ENCODE measurements at places on chromosomes 2 and 18.

DNA sequence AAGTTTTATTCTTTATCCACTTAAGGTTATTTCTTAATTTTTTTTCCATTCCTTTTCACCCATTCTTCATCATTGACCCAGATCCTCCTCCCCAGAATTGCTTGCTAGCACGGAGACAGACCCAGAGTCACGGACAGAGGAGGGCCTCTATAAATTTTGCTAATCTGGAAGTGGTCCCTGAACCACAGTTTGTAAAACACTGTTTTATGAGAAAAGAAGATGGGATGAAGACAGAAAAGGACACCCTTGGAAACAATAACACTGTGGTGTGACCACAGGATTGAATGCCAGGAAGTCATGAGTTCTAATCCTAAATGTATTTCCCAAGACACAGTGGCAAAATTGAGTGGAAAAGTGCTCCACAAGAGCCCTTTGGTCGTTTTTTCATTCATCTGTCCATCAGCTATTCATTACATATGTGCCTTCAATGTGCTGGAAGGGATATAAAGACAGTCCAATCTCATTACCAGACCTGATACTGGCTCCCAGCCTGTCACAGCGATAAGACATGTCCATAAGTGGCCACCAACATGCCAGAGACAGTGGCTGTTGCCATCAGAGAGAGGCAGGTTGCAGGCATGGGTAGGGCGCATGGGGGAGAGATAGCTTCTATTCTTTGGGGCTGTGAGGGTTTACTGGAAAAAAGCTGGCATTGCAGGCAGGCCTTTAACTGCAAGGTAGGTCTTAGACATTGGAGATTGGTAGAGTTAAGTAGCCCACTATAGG lies 175.2 kb upstream of the ALPP start:
- DNase-seq = no peak

DNA sequence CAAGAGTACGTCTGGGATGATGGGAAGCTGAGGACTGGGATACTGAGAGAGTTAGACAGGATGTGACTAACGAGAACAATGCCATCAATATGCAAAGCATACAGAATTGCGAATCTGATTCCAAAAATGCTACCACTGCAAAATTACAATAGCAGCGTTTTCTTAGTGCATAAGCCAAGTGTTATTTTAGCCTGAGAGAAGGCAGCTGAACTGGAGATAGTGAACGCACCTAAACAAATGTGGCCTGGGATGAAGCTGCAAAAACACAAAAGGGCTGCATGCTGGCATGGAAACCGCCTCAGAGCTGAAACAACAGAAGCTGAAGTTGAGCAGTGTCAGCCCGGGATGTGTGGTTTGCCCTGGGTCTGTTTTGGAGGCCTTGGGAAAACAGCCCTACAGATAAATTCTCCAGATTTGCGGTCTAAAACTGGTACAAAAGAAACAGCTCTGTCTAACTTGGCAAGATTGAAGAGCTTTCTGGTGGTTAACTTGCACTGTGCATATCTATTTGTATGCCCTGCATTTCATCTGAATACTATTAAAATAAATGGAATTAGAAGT lies 45.5 kb downstream of the LYPD6 start:
- no peak for DNase-seq

DNA sequence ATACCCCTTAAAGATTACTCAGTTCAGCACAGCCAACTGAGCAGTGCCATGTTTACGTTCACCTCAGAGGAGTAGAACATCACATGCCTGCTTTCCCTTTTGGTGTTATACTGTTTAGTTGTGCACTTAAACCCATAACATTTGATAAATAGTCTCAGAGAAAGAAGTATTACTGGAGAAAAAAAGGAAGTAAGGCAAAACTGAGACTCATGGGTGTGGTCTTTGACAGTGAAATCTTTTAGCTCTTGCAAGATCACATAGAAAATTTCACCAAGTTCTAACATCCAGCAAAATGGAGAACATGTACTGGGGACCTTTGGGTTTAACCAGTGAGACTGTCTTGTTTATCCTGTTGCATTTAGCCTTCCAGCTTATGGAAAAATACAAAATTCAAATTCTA lies 5.6 kb downstream of the TANK start:
- DNase-seq = no peak

- no peak for DNase-seq
Measured at GRCh38 chr18:35467624-35468016, 30.1 kb downstream of the INO80C start.

GRCh38 chr2:238816291-238816690 lies 31.6 kb upstream of the TWIST2 start:
- DNase-seq = no peak

DNA sequence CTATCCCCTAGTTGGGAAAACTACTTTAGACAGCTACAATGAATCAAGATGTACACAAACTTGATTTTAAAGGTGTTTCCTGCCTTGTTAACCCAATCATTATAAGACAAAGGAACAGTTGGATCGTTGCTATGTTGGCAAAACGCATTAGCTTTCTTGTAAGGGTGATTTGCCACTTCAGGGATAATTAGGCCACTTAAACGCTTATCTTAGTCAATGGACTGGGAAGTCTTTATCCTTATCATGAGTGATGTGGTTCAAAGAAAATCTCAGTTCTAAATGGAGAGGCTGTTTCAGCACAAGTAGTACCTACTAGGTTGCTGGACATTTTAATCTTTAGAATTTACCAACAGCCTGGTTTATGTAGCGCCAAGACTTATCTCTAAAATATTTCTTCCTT lies 406.1 kb upstream of the MEX3C start:
- no peak for DNase-seq

DNA sequence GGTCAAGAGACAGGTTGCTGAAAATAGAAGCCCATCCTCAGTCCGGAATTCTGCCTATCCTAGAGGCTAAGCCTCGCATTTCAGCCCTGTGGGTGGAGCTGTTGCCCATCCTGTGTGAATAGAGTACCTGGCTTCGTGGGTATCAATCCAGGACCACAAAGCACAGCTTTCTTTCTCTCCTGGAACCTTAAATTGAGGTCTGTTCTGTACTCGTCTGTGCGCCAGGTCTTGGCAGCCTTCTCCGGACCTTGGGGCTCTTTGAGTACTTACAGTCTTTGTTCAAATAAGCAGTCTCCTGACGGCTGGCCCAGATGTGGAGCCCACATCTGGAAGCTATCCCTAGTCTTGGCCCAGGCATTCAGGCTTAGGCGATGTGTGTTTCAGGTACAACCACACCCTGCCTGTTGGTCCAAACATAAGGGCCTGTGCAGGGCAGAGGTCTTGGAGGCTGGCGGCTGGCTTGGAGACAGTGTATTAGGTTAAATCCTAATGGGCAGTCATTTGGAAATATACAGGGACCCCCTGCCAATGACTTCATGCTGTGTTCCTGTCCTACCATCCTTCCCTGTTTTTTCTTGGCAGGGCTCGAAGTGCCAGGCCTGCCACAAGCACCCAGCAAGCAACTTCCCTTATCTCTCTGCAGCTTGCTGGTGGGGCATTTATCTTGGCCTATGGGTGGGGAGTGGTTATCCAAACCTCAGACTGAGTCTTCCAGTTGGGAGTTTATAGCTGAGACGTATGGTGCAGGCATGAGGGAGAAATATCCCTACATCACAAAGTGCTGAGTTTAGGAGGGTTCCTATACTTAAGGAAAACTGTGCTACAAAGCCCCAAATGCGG lies 294.1 kb downstream of the BCL2 start:
- DNase-seq = no peak

GRCh38 chr2:75022516-75022915 lies 64.1 kb downstream of the POLE4 start:
- no peak for DNase-seq

DNA sequence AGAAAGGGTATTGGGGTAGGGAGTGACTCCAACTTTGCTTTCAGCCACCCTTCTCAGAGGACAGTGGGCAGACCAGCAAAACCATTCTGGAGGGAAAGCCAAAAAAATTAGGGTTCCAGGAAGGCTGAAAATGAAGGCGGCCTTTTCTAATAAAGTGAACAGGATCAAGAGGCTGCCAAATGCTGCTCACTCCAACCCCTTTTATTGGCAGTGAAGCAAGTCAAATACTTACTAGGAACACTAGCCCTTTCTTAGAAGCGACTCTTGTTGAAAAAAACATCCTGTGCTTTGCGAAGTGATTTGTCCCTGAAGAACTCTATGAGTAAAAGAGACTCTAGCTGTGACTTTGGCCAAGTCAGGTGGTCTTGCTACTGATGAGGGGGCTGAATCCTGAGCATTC lies 83.6 kb upstream of the CYP1B1 start:
- no peak for DNase-seq

DNA sequence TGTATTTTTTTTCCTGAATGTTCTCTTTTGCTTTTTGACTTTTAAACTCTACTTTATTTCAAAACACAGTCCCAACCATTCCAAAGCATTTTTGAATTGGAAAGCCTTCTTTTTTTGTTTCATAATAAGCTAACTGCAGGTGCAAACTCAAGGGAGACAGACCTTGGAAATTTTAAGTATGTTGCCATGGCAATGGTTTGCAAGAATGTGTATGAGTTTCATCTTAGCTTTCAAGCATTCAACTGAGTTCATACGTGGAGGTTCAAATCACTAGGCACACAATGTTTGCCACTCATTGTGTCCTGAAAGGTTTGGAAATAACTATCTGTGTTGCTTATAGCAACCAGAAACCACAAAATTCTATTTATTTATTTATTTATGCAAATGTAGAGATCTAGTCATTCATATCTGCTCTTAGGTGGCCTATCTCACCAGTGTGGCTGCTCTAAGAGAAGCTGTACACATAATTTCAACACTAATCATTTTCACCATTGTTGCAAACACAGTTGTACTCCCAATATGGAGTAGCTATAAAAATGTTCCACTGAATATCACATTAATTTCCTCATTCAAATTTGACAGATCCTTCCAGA lies 805.7 kb upstream of the FSHR start:
- no peak for DNase-seq

DNA sequence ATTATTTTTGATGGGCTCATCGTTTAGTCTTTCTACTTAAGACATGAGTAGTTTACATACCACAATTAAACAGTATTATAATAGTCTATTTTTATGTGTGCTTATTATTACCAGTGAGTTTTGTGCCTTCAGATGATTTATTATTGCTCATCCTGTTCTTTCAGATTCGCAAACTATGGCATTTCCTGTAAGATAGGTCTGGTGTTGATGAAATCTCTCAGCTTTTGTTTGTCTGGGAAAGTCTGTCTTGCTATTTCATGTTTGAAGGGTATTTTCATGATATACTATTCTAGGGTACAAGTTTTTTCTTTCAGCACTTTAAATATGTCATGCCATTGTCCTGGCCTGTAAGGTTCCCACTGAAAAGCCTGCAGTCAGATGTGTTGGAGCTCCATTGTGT lies 101.3 kb downstream of the DNAH7 start:
- no peak for DNase-seq

- DNase-seq = no peak
Measured at GRCh38 chr2:239544143-239544917, 143.5 kb upstream of the HDAC4 start.

DNA sequence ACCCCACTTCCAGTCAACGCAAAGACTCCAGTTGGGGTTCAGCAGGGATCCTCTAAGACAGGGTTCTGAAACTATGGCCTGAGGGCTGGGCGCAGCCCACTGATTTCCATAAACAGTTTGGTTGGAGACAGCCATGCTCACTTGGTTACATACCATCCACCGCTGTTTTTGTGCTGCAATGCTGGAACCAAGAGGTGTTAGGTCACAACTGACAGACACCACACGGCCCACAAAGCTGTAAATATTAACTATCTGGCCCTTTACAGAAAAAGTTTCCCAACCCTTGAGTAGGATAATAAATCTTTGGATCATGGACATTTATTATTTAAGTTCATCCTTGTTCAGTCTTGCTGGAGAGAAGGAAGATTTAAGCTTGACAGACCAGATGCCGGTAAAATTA lies 8.4 kb upstream of the CD226 start:
- DNase-seq = peak; percentile 9

- DNase-seq = no peak
Measured at GRCh38 chr18:75551071-75551470, 123.6 kb upstream of the SMIM21 start.

DNA sequence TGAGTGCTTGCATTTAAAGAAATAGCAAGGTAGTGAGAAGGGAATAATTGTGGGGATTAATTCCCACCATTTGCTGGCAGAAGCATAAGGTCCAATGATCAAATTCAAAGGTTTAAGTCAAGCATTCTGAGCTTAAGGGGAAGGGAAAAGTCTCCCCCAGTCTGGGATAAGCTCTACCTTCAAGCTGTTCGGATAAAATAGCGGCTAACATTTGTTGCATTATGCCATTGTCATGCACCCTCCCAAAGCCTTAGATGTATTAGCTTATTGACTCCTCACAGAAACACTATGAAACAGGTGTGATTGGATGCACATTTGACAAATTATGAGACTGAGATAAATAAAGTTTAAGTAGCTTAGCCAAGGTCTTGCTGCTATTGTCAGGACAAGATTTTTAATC lies 52.2 kb upstream of the TGIF1 start:
- DNase-seq = no peak

DNA sequence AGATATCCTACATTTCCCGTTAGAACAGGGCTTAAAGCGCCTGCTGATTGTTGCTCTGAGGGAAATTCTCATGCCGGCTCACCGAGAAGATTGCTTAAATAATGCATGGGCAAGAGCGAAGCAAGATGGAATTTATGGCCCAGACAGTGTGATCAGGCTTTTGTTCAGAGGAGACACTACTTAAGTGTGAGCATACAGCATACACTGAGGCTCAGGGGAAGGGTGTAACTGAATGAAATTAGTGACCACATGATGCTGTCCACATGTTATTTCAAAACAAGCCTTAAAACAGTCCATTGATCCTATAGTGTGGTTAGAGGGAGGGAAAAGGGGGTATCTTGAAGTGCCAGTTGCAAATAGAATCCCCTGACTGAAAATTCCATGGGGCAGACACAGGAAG lies 125.5 kb downstream of the RAPGEF4 start:
- DNase-seq = no peak

GRCh38 chr2:241810307-241811200 lies 1.6 kb downstream of the NEU4 start:
- no peak for DNase-seq

DNA sequence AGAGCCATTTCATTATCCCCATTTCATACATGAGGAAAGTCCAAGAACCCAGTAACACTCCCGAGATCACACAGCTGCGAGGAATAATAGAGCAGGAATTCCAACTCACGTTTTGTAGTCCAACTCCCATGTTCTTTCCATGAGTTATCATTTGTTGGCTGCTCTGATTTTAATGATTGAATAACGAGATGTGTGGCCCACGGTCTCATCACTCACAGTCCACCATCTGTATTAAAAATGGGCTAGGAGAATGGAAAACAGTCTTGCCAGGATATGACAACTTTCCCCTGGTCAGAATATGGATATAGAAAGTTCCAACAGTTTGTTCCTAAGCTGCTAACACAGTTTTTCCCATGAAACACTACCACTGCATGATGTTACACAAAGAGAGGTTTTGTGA lies 147.5 kb downstream of the METTL4 start:
- DNase-seq = no peak

DNA sequence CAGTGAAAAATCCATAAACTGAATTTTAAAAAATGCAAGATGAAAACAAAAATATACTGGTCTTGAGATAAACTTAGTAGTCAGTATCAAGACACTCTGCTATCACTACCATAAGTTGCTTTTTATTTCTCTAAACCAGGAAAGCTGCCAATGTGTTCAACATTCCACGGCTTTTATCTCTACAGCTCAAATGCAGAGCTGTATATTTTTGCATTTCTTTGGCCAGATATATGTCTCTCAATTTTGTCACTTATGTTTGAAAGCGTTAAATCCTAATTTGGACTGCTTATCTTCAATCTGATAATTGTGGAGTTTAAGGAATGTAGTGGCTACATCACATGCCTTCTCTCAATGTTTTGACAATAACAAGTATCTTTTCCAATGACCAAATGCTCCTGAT lies 609.5 kb downstream of the EPHA4 start:
- no peak for DNase-seq

- no peak for DNase-seq
Measured at GRCh38 chr18:57397440-57398132, 37.6 kb upstream of the ONECUT2 start.

- no peak for DNase-seq
Measured at GRCh38 chr2:184920451-184920965, 322.2 kb downstream of the ZNF804A start.

Measured in stimulated activated naive CD4-positive, alpha-beta T cell treated with Interleukin-2 at 50 U/mL for 16 hours (primary cell).